ENCODE measurements at places on chromosomes 2 and 18. TPM values are rescaled to one million over a fixed set of nuclear protein-coding genes. Genes with fewer than 3 reads are reported as not detected.
A peak's percentile ranks its signal among the peaks of the same experiment; 100 is the strongest.

Gene ADRA2B
- polyA plus RNA-seq: 1.6 TPM

Gene PDE6D
- 28.3 TPM for polyA plus RNA-seq

Gene TOGARAM2
- 6.5 TPM for polyA plus RNA-seq

DNA sequence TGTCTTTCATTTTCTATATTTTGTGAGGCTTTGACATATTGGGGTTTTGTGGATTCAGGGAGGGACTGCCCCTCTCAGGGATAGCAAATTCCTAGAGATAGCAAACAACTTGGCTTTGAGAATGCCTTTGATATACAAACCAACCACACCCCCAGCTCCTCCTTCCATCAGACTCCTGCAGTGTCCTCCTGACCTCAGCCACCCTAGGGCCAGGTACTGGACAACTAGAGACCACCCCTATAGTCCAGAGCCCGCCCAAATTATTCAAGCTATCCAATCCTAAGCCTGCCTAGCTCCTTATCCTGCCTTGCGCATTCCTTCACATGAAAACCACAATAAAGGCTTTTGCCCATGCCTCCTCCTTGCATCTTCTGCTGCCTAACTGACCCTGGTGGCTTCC lies 22.9 kb upstream of the STAM2 start:
- no peak for DNase-seq

Gene FAM237A
- polyA plus RNA-seq: not detected

GRCh38 chr2:38376346-38377049 lies 575 bp downstream of the ATL2 start:
- peak; percentile 65 for DNase-seq

Gene TDRD15
- not detected for polyA plus RNA-seq

Gene SLC4A5
- 8.4 TPM for polyA plus RNA-seq

Gene RIT2
- polyA plus RNA-seq: not detected

Gene SPEG
- polyA plus RNA-seq: 18.1 TPM

GRCh38 chr2:34096562-34097171 lies 497.6 kb upstream of the FAM98A start:
- peak; percentile 51 for DNase-seq

DNA sequence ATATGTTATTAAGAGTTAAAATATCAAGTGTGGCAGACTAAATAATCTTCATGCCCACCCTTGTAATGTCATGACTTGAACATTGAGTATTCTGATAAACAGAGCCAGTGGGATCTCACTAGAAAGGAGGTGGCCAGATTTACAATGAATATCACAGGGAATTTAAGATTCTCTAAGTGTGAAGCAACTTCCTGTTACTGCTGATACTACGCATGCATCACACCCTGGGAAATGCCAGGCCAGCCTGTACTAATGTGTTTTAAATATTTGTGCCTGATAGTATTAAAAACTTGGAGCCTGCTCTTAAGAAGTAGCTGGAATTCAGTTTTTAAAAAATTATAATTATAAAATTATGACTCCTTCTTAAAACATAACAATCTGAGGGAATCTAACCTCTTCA lies 148.3 kb downstream of the LAMA3 start:
- no peak for DNase-seq

Gene CAPN14
- polyA plus RNA-seq: 0.27 TPM

GRCh38 chr2:161273038-161273760 lies 35.0 kb upstream of the PSMD14 start:
- peak; percentile 5 for DNase-seq

Gene PROM2
- 14.2 TPM for polyA plus RNA-seq

Gene FAHD2A
- polyA plus RNA-seq: 38.4 TPM

Gene IL18R1
- 4.0 TPM for polyA plus RNA-seq

DNA sequence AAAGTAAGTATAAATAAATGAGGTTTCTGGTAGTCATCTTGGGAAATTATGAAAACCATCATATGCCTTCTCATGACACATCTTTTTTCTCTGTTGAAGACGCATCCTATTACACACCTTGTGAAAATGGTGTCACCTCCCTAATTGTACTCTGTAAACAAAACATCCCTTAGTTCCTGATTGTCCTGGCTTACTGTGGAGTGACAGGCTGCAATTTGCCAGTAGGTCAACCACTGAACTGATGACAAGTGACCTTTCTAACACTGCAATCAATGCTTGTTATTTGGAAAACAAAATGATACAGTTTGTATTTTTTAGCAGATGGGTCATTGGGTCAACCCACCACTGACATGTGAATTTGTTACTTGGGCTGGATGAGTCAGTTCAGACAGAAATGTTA lies 219.5 kb downstream of the PTPRM start:
- DNase-seq: no peak

DNA sequence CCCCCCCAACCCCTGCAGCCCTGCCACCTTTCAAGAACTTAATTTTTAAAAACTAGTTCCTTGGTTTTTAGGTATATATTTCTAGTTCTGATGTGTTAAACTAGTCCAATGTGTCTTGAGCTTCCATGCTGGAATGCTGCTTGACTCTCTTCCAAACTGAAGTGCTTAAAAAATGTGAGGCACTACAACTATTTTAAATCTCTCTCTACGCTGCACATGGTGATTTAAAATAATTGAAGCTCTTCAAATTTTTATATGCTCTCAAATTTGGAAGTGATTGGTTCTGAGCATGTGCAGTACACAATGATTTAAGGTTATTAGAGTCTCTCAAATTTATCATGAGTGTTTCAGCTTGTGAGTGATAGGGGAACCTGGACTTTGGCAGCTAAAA lies 192.6 kb upstream of the ZEB2 start:
- DNase-seq: peak; percentile 8

DNA sequence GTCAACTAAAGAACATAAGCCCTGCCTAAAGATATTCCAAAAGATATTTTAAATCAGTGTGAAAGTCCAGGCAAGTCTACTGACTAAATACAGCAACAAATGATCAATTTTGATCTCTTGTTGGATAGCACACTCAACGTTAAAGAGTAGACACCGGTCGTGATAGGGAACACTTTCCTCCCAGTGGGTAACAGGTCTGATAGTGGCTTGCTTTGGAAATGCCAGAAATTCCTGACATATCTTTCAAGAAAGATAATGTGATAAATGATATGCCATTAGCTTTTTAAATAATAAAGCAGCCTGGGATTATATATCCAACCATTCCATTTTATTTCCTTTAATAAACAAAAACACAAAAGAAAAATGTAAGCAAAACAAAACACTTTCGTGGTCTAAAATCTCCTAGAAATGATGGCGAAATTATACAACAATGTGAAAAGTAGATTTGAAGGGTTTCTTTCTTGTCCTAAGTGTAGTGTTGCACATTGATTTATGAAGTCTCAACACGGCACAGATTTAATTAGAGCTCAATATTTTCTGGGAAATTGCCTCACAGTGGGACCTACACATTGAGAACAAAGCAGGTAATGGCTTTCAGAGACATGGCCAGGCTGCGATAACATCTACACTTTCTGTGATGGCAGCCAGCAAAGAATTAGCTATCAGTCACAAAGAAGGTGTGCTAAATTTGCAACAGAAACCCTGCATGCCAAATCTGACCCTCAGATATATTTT lies 158.6 kb downstream of the PPP1R1C start:
- DNase-seq: no peak

Gene REG3G
- not detected for polyA plus RNA-seq

Data from right lung (tissue), 10 donors.